ENCODE measurements at places on chromosomes 16 and 17.

GRCh38 chr16:88616320-88616719, 22.1 kb upstream of the IL17C start:
- no peak for DNase-seq

GRCh38 chr17:80995131-80995530, 3.5 kb downstream of the CHMP6 start:
- DNase-seq = no peak

DNA sequence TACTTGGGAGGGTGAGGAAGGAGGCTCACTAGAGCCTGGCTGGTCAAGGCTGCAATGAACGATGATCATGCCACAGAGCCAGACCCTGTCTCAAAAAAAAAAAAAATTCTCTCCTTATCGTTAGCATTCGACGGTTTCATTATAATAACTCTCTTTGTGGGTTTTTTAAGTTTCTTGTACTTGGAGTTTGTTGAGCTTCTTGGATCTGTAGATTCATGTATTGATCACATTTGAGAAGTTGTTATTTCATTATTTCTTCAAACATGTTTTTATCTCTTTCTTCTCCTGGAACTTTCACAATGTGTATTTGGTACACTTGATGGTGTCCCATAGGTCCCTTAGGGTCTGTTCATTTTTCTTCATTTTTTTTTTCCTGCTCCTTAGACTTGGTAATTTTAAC, 16.8 kb upstream of the ABCA3 start:
- no peak for DNase-seq

GRCh38 chr17:13572581-13572980, 29.1 kb downstream of the HS3ST3A1 start:
- no peak for DNase-seq

- peak; percentile 80 for DNase-seq
Measured at GRCh38 chr17:75778861-75779249, 5.8 kb upstream of the UNK start.
